ENCODE measurements at places on chromosomes 16 and 17.

DNA sequence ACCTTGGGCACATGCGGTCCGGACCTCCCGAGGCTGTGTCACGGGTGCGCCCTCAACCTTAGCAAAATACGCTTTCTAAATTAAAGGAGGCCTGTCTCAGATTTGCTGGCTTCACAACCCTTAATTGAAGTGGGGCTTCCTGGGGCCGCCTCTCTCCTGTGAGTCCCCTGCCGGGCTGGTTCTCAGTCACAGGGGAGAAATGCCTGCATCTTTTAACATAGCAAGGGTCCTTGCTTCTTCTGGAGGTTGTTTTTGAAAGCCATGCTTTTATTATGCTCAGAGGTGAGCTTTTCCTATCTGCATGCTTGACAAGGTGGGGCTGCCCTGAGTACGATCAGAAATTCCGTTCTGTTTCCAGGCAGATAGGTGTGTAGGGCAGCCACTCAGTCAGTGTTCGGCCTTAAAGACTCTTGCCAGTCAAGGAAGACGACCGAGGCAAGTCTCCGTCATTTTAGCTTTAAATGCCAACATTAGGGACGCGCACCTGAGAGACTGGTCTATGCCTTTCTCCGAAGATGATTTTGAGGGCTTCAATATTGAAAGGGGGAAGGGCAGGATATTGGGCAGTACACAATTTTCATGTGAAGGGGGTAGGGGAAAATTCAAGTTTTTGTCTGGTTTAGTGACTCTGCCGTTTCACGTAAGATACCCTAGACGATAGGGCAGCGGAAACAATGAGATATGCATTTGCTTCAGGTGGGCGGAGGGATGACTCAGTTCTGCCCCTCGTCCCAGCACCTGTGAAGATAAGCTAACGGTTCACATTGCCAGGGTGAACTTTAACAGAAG is 5.5 kb upstream of the SLC7A5 start:
- no peak for DNase-seq

DNA sequence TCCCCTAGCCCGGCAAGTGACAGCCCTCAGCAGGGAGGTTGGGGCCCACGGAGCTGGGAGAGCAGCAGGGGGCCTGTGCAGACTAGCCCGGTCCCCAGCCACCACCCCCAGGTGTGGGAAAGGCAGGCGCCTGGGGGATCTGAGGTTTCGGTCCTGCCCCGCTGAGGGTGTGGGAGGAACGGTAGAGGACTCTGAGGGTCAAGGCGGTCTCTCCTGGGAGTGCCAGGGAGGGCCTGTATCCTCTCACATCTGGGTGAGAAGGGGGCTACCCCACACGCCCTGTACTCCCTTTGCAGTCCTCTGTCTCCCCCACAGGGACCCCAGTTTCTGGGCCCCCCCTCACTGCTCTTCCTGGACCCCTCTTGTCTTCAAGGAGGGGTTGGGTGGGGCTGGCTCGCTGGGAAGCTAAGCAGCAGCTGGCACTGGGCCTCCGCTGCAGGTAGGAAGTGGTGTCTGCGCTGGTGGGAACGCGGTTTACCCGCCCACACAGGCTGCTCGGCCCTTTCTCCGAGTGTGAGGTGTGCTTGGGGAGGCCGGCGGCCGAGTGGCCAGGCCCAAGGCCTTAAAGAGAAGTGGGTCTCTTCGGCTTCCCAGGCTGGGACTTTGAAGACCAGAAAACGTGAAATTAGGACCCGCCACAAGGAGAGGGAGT is 15.4 kb downstream of the CD7 start:
- DNase-seq, result no peak

GRCh38 chr16:4273858-4274311 is 1.1 kb upstream of the TFAP4 start:
- DNase-seq, result peak; percentile 20

- DNase-seq, result no peak
Measured at GRCh38 chr16:71426880-71427615, 14.8 kb downstream of the TLE7 start.

- peak; percentile 72 for DNase-seq
Measured at GRCh38 chr17:77098884-77099545, 41.8 kb upstream of the SEC14L1 start.

GRCh38 chr17:47225436-47225858 is 16.3 kb downstream of the MYL4 start:
- peak; percentile 91 for DNase-seq

DNA sequence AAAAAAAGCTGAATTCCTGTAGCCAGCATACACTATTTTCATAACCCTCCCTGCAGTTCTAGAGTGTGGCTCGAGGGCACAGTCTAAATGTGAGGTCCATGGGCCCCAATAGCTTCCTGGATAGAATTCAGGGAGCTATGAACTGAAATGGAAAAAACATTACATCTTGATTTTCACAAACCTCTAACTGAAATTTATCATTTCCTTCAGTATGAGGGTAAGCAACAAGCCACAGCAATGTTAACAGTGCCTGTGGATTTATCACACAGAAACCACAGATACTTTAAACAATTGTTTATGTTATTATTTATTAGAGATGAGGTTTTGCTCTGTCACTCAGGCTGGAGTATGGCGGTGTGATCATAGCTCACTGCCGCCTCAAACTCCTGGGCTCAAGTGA is 18.2 kb downstream of the TMEM92 start:
- DNase-seq, result no peak

DNA sequence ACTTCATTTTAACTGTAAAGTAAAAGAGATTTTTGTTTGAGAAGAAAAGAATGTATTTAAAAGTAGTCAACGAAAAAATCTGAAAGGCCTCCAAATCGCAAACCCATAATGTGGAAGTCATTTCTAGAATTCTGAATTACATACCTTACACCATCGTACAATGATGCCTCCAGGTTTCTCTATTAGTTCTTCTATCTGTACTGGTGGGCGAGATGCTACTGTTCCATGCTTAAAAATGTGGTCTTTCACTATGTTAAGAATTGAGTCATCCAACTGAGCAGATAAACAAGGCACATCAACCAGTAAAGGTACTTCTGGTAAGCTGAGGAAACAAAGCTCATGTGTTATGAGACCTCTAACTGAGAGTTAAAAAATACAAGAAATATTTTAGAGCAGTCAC is 28.5 kb downstream of the CRLF3 start:
- DNase-seq, result no peak
